ENCODE measurements at places on chromosomes 7 and 10.

- no peak for DNase-seq
Observed at GRCh38 chr7:149642589-149642988, 130.8 kb downstream of the ZNF467 start.

GRCh38 chr10:15363031-15363430, 8.1 kb downstream of the FAM171A1 start:
- DNase-seq = no peak

- DNase-seq = peak; percentile 20
Observed at GRCh38 chr7:111753968-111754367, 191.7 kb upstream of the IMMP2L start.

- no peak for DNase-seq
Observed at GRCh38 chr10:36068542-36068941, 426.4 kb upstream of the FZD8 start.

GRCh38 chr10:15182540-15183207, 14.2 kb upstream of the NMT2 start:
- DNase-seq = no peak

GRCh38 chr7:93949423-93949822, 27.9 kb downstream of the GNG11 start:
- no peak for DNase-seq
